ENCODE measurements at places on chromosomes 7 and 10.

- no peak for DNase-seq
Observed at GRCh38 chr7:55052081-55052480, 33.3 kb downstream of the EGFR start.

DNA sequence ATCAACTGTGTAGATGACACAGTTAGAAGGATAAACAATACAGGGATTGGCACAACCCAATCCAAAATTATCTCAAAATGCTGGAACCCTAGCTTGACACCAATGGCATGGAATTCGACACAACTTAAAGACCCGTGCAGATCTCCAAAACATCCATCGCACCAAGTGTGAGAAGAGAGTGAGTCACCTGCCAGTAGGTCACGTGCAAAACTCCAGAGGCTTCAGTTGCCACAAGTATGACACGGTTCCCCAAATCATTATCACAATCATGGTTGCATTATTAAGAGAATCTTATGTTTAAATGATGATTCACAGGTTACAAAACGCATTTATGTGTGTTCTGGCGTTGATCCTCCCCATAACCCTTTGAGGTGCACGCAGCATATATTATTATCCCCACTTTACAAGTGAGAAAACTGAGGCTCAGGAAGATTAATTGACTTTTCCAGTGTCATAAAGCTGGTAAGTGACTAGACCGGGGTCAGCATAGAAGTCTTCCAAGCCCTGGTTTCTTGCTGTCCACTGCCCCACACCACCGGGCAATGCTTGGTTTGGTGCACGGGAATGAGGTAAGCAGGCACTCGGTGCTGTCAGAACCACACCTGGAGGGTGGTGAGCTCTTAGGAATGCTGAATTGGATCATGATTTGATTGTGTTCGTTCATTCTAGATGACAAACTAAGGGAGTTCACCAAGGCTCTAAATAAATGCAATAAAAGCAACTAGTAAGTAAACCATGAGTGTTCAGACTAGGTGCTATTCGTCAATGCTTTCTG lies 23.6 kb upstream of the STK17A start:
- DNase-seq = no peak

DNA sequence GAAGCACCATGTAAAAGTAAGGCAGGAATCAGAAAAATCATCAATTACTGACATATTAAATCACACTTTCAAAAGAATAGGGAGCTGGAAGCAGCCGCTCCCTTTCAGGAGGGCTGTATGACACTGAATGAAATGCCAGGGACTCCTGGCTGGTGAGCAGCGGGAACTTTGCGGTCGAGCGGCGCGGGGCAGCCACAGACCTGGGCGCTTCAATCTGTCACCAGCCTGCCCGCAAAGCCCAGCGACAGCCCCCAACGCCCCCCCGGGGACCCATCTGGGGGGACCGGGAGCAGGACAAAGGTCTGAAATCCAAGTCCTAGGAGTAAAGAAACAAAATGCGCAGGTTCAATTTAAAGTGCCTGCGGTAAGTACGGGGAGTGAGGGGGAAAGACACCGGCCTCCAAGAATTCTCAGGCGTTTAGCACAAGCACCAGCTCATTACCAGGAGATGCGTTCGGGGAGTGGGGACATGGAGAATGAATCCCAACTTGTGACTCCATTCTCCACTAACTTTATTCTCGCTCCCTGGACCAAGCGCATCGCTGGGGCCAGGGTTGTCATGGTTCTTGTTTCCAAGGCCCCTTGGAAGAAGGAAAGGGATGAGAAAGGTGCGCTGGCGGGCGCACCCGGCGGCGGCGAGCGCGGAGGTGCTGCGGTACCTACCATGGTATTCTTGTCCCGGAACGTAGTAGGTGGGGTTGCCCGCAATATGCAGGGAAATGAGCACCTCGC lies 824 bp downstream of the RELN start:
- DNase-seq = no peak

GRCh38 chr7:44937426-44937825 lies 41.4 kb downstream of the MYO1G start:
- DNase-seq = no peak

- no peak for DNase-seq
Observed at GRCh38 chr10:118112543-118113125, 65.9 kb upstream of the RAB11FIP2 start.

DNA sequence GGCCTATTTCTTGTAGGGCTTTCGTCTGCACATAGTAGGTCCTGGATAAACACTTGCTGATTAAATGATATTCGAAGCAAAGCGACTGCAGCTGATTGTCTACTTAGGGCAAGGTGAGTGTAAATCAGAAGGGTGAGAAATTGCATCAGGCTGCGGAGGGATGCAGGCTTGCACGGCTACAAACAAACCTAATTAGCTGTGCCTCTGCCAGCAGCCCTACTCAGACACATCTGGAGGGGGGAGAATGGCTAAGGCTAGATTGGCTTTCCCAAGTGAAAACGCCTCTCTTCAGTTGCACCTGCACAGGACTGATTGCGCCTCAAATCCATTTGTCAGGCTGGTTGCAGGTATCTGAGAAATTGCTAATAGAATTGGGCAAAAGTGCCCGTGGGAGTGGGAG lies 247.5 kb downstream of the DPP6 start:
- DNase-seq = no peak

DNA sequence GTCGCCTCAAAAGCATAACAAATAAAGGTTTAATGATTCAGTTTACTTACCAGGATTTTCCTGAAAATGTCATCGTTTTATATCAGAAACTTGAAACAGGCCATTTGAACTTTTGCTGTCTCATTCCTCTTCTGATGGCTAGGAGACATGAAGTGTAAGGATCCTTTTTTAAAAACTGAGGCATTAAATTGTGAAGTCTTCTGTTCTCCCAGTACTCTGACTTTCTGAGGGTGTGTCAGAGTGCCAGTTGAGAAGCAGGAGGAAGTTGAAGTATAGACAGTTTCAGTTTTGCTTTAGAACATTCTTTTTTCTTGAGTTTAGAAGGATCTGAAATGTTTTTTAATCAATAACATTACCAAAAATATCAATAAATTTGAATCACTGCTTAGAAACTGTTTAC lies at the start of gene SAMD9L:
TSS of gene SAMD9L (minus strand) at position 242 of the 400 bp plus-strand sequence. CDS start 12,414 bp downstream, outside the sequence.
- no peak for DNase-seq

GRCh38 chr7:131031099-131031868 lies 296.4 kb upstream of the MKLN1 start:
- no peak for DNase-seq
